ENCODE measurements at places on chromosomes 7 and 10.

DNA sequence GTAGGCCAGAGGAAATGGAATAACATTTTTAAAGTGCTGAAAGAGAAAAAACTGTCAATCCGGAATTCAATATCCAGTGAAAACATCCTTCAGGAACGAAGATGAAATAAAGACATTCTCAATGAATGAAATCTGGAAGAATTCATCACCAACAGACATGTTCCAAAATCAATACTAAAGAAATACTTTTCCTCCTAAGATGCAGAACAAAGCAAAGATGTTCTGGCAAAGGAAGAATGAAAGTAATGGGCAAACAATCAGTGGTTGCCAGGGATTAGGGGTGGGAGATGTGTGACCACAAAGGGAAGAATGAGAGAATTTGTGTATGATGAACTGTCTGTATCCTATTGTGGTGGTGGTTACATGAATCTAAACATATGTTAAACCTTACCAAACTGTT, 52.8 kb upstream of the EEPD1 start:
- no peak for DNase-seq

DNA sequence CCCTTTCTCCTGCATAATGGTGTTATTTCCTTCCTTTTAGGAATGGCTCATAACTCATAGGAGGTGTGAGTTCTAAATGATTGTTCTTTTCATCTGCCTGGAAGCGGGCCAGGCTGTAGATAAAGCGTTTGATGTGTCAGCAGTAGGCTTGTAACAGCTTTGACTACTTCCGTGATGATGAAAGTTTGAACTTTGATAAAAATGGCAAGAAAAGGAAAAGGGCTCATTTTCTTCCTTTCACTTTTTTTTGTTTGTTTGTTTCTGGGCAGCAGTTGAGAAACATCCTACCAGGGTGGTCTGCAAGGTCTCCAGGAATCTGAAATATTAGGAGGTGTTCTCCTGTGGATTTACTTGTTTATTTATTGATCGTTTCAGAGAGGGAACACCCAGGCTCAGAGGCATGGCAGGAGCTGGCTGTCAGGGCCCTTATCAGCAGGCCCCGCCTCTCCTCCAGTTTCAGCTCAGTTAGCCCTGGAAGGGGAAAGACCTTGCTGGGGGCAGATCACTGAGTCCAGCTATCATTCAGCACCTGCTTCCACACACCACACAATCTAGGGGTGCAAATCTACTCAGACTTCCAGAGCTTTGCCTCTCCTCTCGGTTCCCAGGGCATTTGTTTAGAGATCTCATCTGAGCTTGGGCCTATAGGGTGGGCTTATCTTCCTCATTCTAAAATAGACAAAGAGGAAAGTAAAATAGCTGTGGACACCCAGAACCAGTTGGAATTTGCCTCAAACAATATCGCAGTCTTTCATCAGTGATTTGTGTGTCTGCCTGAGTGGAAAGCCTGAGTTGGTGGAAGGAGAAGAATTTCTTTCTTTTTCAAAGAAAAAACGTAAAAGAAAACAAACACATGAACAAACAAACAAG, 130.9 kb downstream of the BMPER start:
- DNase-seq, result no peak

DNA sequence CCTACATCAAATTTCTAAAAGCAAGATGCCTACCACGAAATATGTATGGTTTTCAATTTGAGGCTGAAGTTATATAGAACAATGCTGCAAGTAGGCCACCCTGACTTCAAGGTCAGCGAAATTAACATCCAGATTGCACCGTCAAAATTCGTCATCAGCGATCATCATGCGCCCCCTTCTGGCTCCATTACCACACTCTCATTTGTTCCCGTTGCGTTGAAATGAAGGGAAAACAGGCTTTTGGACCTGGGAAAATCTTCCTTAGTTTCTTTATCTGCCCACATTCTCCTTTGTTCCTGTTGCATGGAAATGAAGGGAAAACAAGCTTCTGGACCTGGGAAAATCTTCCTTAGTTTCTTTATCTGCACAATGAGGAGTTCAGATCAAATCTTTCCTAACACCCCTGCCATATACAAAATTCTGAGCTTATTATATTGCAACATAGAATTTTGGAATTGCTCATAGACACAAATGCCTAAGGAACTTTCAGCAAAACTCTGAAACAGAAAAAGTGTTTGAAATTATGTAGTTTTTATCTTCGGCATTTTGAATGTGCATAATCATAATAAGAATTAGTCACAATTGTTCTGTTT, 98.2 kb upstream of the PRKCQ start:
- DNase-seq, result peak; percentile 53

GRCh38 chr7:95976369-95977060, 204.2 kb downstream of the DYNC1I1 start:
- no peak for DNase-seq

GRCh38 chr10:11286261-11286852, 268.7 kb downstream of the CELF2 start:
- no peak for DNase-seq

GRCh38 chr7:20021831-20022230, 195.4 kb downstream of the MACC1 start:
- DNase-seq, result peak; percentile 38

- DNase-seq, result no peak
These were observed 79.1 kb downstream of the NAMPT start for GRCh38 chr7:106205621-106206222.

DNA sequence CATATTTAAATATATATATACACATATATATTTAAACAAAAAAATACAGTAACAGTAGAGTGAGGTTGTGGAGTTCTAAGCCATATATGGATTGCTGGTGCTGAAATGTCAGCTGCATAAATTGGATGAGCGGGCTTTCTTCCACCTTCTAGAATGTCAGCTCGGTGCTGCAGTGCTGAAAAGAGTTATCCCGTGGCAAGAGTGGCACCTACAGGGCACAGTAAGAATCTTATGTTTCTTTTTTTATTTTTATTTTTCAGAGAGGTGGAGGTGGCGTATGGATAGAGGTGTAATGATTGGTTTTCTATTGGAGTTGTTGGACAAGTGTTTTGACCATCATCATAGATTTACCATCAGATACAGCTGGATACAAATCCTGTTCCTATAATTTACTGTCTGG, 86.2 kb upstream of the DYNC1I1 start:
- DNase-seq, result peak; percentile 59

Data from B cell (primary cell).